Brain microvascular endothelial cell (primary cell): ENCODE measurements at places on chromosomes 7 and 10.
A peak's percentile ranks its signal among the peaks of the same experiment; 100 is the strongest.

DNA sequence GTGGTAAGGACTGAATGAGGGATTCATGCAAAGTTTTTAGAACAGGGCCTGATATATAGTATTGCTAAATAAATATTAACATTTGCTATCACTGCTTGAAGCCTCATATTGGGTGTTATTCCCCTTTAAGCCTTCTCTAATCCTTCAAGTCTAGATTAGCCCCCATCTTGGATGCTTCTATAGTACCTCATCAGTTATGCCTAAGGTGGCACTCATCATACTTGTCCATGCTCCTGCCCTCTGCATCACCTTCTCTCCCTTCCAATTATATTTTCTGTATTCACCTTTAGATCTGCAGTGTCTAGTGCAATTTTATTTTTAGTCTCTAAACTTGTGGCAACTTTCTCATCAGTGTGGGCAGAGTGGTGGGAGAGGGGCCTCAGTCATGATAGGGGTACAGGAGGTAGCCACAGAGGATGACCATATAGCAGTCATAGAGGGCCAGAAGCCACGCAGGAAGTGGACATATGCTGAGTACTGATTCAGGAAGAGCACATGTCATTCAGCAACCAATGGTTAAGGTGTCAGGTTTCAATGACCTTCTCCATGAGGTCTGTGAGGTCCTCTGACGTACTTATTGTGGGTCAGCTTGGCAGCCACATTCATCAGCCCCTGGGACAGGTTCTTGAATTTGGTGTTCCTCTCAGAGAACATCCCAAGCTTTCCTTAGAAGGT, 2.5 kb downstream of the ENTPD1 start:
- peak; percentile 27 for DNase-seq

DNA sequence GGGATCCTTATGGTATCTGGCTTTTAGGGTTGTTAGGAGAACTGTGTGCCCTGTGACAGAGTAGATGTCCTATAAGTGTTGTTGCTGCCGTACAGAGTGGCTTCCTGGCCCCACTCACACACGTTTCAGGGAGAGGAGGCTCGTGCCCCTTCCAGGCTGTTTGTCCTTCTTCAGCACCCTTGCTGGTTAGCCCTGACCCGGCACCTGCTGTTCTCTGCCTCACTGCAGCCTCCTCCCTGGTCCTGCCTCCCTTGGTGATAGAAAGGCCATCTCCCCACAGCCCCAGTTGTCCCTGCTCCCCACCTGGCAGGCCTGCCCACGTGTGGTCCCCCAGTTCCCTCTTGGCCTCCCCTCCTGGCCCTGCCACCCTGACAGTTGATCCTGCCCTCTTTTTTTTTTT, 2.3 kb downstream of the CLIP2 start:
- no peak for DNase-seq

DNA sequence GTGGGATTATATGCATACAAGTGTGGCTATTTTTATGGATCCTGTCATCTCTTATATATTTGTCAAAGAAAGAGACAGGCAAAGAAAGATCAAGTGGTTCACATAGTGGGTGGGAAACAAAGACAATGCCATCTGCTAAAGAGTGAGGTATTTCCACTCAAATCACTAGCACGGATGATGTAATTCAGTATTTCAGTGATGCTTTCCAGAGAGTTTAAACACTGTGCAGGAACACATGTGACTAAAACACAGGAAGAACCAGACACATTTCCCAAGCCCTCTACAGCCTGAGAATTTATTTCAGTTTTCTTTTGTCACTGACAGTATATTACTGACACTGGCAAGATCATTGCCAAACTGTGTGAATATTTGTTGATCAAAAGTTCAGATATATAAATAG, 885.7 kb upstream of the CELF2 start:
- DNase-seq, result no peak

GRCh38 chr10:46096909-46097575, 51.0 kb upstream of the MSMB start:
- no peak for DNase-seq

GRCh38 chr7:53596230-53596629, 560.8 kb downstream of the POM121L12 start:
- DNase-seq, result no peak

DNA sequence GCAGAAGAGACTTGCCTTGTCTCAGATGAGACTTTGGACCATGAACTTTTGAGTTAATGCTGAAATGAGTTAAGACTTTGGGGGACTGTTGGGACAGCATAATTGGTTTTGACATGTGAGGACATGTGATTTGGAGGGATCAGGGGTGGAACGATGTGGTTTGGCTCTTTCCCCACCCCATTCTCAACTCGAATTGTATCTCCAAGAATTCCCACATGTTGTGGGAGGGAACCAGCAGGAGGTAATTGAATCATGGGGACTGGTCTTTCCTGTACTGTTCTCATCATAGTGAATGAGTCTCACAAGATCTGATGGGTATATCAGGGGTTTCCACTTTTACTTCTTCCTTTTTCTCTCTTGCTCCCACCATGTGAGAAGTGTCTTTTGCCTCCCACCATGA, 229.7 kb upstream of the KCND2 start:
- DNase-seq, result no peak

GRCh38 chr10:129055225-129055624, 411.8 kb upstream of the MGMT start:
- DNase-seq, result no peak

GRCh38 chr7:27739301-27739908, 557 bp upstream of the TAX1BP1 start:
- no peak for DNase-seq

DNA sequence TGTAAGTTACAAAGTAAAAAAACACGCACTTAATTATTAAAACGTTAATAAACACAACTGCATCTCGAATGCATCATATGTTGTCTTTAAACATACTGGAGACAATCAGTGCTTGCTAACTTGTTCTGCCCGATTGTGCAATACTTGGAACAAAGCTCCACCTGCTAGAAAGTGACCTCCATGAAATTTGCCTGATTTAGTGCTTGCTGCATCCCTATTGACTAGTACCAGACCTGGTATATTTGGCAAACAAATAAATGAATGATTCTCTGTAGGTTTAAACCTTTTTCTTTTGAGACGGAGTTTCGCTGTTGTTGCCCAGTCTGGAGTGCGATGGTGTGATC, 6.2 kb downstream of the BZW2 start:
- no peak for DNase-seq

DNA sequence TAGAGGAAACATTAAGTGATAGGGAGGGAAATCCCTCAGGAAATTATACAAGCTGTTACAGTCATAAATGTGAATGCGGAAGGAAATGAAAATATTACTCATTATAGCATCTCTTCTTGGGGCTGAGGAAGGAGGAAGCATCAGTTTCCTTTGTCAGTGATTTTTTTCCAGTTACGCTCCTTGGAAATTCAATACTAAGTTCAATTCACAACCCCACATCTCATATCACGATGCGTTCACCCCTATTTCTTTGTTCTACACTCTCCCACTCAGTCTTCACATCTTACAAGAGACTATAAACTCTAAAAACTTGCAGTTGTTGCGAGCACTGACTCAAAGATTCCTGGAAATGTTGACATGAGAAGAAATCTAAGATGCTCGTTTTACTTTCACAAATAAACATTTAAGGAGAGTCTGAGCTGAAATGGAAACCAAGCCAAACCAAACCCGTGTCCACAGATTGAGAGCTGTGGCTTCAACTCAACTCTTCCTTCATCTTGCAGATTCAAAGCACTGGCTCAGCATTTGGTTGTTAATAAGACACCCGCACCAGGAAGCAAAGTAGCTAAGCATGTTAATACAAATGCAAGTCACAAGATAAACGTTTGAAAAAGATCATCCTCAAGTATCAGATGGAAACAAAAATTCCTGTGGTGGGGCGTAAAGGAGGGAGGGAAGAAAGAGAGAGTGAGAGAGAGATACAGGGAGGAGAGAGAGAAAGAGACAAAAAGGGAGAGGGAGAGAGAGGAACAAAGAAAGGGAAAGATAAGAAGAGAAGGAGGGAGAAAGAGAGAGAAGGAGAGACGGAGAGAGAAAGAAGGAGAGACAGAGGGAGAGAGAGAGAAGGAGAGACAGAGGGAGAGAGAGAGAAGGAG, 150.0 kb upstream of the RSU1 start:
- DNase-seq, result peak; percentile 46

GRCh38 chr7:136709876-136710275, 158.6 kb upstream of the CHRM2 start:
- no peak for DNase-seq

- no peak for DNase-seq
Measured at GRCh38 chr7:44103566-44103922, 601 bp upstream of the AEBP1 start.

GRCh38 chr10:99769706-99770105, 12.7 kb upstream of the ABCC2 start:
- DNase-seq, result no peak

DNA sequence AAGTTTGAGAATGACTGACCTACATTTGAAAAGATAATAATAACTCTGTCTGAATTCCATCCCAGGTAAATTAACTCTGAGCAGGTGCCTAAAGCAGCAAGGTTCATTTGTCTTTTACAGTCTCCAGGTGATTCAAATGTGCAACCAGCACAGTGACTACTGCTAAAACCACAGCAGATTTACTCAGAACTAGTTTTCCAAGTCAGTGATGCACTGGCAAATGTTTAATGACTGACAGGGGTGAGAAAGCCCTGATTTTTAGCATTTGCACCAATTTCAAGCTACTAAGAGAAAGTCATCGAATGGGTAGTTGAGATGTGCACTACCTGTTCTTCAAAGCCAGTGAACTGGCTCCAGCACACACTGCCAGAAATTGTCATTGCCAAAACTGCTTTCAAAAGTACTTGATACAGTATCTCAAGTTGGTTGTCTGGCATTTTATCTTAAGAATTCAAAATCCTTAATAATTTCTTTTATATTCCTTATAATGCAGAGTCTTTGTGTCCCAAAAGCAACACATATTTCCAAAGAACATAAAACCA, 60.3 kb downstream of the ATOH7 start:
- no peak for DNase-seq

GRCh38 chr7:114832906-114833595, 88.8 kb upstream of the MDFIC start:
- DNase-seq, result no peak

DNA sequence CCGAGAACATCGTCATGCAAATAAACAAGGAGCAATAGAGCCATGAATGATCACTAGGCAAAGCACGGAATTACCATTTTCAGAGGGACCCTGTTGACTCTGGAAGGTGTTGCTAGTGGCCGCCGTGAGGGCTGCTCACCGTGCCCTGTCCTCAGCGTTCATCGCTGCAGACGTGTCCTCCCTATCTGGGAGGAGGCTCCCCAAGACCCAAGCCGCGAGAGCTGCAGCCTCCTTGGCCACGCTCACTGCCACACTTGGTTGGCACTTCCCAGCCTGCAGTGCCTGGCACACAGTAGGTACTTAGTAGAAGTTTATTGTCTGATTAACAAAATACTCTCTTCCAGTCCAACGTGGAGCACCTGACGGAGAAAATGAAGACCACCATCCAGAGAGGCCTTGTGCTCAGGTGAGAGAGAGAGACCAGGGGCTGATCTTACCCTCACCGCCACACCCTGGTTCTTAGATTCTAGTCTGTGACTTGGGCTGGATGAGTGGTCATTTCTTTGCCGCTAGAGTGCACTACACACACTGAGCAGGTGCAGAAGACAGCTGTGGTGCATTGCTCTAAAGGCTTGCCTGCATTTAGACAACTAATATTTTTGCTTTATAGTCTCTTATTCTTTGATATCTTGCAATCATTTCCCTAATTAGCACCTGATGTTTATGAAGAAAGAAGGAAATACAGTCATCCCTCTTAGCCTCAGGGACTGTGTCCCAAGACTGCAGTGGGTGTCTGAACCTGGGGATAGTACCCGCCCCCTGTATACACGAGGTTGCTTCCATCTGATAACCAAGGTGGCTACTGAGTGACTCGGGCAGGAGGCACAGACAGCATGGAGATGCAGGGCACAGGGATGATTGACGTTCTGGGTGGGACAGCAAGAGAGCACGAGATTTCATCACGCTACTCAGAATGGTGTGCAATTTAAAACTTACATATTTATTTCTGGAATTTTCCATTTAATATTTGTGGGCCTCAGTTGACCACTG, 40.3 kb downstream of the PITRM1 start:
- no peak for DNase-seq

GRCh38 chr7:104795616-104796398, 218.2 kb upstream of the KMT2E start:
- peak; percentile 7 for DNase-seq

- DNase-seq, result no peak
Measured at GRCh38 chr7:66642186-66642585, 13.5 kb downstream of the KCTD7 start.

DNA sequence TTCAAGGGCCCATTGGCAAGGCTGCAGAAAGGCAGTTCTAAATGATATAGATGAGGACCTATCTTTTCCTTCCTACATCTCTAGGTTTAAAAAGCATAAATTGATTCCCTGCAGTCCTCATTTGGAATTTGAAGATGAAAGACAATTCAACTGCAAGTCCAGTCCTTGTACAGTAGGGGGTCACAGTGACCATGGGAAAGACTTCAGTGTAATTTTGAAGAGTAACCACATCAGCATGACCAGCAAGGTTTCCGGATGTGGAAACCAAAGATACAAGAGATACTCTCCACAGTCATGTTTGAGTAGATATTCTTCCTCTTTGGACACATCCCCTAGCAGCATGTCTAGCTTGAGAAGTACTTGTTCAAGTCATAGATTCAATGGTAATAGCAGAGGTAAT, 539.3 kb upstream of the TEX47 start:
- no peak for DNase-seq

DNA sequence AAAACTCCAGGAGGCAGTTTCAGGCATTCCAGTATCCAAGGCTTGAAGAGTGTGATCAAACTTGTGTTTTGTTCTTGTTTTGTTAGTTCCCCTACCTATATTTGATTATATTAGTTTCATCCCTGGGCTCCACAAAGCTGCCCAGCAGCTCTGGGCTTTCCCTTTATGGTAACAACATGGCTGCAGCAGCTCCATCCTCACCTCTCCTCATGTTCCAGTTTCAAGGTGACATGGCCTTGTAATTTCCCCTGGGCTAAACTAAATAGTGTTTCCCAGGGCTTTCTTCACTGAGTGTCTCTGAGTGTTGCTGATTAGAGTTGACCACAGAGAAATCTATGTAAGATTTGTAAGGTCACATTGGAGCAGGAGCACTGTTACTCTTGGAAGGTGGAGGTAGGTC, 83.4 kb downstream of the MACC1 start:
- DNase-seq, result no peak

DNA sequence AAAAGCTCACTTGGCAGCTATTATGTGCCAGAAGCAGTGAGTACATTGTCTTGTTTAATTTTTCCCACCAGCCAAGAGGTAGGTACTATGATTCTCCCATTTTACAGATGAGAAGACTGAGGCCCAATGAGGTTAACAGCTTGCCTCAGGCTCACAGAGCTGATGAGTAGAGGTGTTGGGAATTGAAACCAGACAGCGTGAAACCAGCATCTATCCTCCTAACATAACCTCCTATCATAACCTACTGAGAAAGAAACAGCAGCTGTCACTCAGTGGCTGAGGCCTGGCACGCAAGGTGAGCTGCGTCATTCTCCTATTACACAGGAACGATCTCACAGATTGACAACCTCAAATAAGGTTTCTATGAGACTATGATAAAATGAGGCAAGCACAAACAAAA, 6.2 kb downstream of the PYROXD2 start:
- DNase-seq, result no peak

GRCh38 chr10:73076360-73077183, 20.1 kb downstream of the P4HA1 start:
- DNase-seq, result peak; percentile 59

GRCh38 chr10:97505152-97505551, 6.4 kb downstream of the UBTD1 start:
- no peak for DNase-seq

- peak; percentile 97 for DNase-seq
Measured at GRCh38 chr7:137978464-137979237, 23.2 kb downstream of the CREB3L2 start.
